ENCODE measurements at places on chromosomes 4 and X.

GRCh38 chr4:94408549-94409374, 43.0 kb upstream of the PDLIM5 start:
- DNase-seq = no peak

GRCh38 chr4:74097631-74098426, 1.2 kb downstream of the CXCL2 start:
- DNase-seq = peak; percentile 41

GRCh38 chrX:7146703-7147412, 654 bp upstream of the STS start:
- no peak for DNase-seq

DNA sequence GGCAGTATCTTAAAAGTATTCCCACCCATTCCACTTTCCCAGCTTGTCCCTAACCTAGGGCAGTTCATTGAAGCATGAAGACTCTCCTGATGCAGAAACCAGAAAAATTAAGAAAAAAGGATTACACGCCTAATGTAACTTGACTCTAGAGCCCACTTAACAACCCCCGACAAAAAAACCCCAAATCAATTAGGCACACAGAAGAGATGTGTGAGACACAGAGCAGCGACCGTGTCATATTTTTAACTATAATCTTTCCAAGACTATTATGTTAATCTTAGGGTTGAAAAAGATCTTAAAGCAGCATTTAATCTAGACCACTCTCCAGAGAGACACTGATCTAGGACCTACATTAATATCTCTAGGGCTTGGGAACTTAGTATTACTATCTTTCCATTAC, 1.3 kb downstream of the YTHDC1 start:
- no peak for DNase-seq

DNA sequence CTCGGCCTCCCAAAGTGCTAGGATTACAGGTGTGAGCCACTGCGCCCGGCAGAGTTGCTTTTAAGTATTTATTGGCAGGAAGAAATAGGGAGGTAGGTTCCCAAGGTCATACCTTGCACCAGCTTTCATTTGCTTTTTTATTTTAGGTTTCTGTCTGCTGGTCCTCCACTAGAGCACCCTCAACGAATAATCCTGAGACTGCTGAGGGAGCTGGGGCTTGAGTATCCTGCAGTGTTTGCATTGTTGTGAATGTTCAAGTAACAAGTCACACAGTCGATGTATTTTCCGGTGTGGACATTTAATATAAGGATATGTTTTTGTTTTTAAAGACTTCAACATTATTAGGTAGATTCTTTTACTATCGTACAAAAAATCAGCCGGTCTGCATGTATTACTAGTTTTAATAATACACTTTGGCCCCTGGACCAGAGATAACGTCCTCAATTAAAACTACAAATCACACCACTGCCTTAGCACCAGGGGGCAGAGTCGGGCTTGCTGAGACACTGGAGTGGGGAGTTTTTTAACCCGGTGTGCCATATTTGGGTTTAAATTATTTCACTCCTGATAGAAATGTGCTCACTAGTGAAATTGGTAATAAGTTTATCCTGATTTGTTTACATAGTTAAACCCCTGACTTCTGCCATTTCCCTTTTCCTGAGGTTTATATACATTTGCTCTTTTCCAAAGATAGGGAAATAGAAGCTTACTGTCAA, 11.6 kb downstream of the SMIM20 start:
- no peak for DNase-seq

GRCh38 chr4:89259301-89260028, 48.1 kb downstream of the GPRIN3 start:
- DNase-seq = no peak

DNA sequence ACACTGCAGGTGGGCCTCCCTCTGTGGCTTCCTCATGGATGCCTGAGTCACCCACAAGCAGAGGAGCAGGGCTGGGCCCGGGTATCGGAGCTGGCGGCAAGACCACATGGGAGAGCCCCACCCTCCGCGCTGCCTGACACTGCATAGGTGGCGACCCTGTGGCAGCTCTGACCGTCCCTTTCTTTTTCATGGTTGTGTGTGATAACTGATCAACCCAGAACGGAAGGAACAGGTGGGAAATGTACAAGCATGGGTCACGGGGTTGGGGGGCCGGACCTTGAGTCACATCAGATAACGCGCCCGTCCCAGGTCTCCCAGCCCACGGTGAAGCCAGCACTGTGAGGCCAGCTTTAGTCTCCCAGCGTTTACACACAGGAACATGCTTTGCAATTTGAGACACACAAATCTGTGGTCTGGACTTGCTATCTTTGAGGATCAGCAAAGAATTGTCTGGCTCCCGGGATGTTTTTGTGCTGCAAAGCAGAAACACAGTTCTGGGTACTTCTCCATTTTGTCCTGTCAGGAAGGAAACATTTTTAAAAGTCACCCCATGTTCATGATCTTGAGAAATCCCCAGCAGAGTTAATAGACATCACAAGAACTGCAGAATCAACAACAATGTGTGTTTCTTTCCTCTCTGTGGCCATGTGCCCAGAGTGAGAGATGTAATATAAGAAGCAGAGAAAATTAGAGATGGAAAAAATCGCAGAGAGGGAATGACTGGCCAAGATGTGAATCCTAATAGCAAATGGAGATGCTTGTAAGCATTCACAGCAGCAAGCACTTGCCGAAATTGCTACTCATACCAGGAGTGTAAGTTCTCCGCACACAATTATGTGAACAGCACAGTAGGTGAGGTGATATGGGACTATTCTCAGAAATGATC, 70.1 kb upstream of the CBR4 start:
- peak; percentile 15 for DNase-seq

DNA sequence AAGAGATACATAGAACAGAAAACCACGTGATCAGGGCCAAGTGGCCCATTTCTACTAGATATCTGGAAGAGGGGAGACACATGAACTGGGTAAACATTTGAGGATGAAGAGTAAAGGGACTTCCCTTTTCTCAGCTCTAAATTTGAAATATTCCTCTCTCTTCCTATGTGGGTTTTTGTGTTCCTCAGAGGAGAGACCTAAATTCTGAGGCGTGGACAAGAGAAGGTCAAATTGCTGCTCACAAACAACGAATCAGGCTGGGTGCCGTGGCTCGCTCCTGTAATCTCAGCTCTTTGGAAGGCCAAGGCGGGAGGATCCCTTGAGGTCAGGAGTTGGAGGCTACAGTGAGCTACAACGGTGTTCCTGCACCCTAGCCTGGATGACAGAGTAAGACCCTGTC, 216.0 kb downstream of the PTTG2 start:
- no peak for DNase-seq
